K562 (cell line): ENCODE measurements at places on chromosomes 12 and 14. TPM values are rescaled to one million over a fixed set of nuclear protein-coding genes. Genes with fewer than 3 reads are reported as not detected.

DNA sequence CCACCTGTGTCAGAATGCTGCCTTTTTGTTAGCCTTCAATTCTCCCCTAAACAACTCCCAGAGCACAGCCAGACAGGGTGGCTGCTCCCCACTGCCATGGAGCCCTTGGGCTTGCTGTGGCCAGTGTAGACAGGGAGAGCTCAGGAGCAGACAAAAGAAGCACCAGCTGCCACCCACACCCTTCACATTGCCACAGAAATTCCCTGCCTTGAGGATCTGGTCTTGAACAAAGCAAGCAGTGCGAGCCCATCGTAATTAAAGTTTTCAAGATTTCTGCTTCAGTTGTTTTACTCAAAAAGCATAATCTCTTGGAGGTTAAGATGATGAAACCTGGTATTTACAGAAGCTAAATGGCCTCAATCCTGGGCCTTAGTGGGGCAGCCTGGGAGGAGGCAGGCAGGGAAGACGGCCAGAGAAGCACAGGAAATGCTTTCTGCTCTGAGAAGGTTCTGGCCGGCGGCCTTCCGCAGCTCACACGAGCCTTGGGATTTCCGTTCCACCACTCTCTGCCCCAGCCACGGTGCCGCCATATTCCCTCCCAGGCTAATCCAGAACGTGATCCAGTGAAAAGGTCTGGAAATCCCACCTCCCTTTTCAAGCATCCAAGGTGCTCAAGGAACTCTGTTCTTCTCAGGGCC lies 535.2 kb downstream of the BCL11B start:
- no peak for DNase-seq

- DNase-seq: no peak
Measured at GRCh38 chr12:30188602-30189326, 405.0 kb upstream of the TMTC1 start.

DNA sequence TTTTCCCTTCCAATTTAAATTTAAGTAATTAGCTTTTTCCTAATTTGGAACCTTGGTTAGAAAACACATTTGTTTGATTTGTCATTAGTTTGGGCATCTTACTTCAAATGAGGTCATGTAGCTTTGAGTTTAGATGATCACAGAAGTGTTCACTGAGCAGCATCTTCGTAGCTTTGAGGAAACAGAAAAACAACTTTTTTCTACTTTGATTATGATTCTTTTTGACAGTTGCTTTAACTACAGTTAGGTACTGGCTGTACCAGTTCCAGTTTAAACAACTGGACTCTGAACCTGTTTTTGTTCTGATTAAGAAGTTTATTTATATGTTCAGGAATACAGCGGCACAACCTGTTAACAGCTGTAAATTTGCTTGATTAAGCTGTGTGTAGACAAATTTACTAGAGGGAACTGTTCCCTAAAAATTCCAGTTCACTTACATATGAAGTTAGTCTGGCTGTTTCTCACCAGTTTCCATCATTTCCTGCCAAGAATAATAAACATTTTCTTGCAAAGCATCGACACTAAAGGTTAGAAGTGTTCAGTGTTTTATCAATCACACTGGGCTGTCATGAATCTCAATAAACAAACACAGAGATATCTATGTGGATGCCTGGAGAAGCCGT lies 191.9 kb downstream of the RAD51B start:
- DNase-seq: no peak

GRCh38 chr14:58637040-58637390 lies 747 bp upstream of the DACT1 start:
- no peak for DNase-seq

The FZD10 gene
- total RNA-seq: not detected in 2 replicates
